ENCODE measurements at places on chromosomes 6 and 20.

- no peak for DNase-seq
Observed at GRCh38 chr20:55375920-55376319, 629.4 kb downstream of the CBLN4 start.

DNA sequence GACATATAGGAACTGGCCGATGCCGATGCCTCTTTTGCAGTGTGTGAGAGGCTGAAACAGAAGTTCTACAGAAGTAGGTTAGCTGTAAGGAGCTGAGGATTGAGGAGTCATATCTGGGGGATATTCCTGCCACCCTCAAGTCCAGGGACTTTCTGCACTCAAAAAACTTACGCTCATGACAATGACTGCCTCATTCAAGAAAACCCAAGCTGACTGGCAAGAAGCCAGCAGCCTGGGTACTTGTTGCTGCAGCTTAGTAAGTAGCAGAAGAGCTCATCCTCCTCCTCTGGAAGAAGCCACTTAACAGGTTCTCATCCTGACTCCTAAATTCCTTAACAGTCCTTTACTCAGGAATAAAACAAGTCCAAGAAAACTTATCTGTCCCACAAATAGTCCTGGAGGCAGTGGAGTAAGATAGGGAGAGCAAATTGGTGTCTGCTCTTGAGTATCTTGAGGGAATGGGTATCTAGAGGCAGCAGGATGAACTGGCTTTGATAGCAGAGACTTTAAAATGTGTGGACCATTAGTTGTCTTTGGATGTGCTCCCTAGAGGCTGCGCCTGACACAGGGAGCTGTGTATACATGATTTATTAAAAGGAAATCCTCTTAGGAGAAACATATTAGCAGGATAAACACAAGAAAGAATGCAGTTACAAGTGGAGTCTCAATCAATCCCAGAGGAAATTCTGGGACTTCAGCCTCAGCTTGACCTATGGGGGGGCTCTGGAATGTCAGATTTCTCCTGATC, 7.4 kb downstream of the CALHM5 start:
- no peak for DNase-seq

DNA sequence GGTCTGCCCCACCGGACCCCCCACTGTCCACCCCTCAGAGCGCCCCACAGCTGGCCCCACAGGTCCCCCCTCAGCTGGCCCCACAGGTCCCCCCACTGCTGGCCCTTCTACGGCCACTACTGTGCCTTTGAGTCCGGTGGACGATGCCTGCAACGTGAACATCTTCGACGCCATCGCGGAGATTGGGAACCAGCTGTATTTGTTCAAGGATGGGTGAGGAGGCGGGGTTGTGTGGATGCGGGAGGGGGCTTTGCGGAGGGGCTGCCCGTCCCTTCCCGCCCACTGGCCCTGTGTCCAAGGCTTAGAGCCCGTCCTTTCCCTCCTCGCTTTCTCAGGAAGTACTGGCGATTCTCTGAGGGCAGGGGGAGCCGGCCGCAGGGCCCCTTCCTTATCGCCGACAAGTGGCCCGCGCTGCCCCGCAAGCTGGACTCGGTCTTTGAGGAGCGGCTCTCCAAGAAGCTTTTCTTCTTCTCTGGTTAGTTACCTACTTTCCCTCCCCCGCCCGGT, 4.7 kb downstream of the MMP9 start:
- no peak for DNase-seq

DNA sequence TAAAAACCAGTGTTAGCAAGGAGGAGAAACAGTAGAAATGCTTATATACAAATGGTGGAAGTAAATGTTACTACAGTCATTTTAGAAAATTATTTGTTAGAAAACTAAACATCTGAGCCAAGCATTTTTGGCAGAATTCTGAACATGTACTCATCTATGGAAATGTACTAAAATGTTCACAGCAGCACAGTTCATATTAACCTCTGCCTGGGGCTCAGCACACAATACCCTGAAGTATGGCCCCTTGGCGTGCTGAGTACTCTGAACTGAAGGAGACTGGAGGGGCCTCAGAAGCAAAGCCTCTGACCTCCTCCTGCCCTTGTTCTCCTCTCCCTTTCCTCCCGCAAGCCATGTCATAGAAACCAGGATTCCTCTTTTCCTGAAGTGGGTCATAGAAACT, 66.2 kb upstream of the RALGAPA2 start:
- DNase-seq = no peak

DNA sequence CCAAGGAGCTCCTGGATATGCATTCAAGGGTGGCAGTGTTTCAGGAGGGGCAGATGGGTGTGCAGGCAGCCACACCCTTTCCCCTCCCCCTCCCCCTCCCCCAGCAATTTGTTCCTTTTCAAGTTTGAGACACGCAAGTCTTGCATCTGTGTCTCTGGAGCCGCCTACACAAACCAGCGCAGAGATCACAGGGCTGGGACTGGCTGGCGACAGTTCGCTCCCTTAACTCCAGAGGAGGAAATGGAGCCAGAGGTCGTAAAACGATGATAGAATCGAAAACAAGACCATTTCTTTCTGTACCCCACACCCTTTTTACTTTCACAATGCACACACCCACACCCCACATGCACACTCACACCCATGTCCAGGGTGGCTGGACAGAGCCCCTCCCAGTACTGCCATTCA, 163.1 kb downstream of the LY86 start:
- no peak for DNase-seq

DNA sequence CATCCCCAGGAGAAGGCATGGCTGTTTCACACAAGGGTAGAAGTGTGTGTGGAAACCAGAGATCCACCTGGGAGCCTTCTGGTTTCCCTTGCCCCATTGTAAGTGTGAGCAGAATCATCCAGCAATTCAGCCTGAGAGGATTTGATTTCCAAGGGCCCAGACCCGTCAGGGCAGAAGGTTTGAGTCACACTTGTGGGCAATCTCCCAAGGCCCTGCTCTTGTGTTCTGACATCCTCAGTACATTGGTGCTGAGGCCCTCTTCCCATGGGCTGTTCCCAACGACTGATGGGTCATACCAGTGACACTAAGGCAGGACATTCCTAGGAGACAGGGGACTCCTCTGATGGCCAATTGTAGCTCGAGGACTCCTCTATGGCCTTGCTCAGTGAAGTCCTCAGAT, 58.2 kb upstream of the POLR1H start:
- DNase-seq = peak; percentile 22

DNA sequence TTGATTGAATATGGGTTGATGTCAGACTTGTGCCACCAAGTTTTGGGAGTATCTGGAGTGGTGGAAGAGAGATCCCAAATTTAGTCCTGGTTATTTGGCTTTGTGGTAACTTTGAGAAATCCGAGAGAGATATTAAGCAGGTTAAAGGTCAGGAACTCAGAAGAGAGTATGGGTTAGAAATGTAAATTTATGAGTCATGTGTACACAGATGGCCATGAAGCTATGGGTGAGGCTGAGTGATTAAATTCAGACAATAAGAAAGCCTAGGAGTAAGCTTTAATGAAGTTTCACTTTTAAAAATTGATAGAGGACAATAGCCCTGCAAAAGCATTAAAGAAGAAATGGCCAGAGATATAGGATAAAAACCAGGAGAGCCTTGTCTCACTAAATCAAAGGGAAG, 14.3 kb downstream of the RIMS1 start:
- DNase-seq = no peak

- DNase-seq = no peak
Observed at GRCh38 chr6:116397914-116398313, 27.2 kb downstream of the DSE start.

All from AG09319 (cell line).